ENCODE measurements at places on chromosomes 5 and 9.

DNA sequence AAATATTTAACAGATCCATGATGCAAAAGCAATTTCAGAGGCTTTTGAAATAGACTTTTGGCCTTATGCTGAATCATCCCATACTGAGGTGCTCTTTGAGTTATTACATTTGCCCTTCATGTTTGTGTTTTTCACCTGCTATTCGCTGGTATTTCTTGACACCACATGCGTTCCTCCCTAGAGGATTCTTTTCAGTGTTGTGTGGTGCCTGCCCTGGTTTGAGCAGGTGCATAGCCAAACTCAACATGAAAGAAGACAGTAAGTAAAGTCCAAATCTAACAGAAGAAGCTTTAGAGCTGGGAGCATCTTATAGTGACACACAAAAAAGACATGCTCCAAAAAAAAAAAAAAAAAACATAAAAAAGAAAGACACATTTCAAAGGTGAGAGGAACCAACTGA lies 796.3 kb downstream of the SEMA5A start:
- no peak for DNase-seq

DNA sequence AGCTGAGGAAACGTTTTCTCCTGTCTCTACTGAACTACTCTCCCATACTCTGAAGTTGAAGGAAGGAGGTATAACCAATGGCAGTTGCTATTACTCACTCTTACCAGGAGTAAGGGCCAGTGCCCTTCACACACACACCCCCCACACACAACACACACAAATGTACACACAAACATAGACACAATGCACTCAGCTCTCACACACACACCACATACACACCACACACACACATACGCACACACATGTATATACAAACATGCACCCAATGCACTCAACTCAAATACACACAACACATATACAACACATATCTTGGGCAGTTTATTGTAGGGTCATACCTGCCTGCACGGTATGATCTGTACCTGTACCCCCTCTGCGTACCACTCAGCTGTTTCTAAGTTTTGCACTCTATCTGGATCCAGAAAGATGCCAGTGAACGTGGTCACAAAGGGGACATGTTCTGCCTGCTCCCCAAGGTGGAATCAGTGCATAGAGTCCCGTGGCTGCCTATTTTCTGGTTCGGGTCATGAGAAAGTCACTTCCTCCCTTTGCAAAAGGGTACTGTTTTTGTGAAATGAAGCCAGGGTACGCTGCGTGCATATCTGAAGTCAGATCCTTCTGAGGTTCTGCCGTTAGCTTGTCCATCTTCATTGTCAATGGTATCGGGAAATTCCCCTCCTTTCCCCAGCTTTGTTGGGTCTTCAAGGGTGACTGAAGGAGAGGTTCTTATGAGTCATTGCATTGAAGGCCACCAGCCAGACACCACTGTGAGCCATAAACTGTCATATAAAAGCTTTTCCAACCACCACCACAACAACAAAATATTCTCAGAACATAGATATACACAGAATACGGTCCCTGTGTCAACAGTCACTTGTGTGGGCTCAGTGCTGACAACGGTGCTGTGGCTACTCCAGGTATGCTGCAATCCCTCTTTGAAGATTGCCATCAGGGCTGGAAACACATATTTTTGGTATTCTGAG lies 131.9 kb downstream of the UGCG start:
- DNase-seq, result no peak

- no peak for DNase-seq
Observed at GRCh38 chr5:57575839-57576238, 93.2 kb upstream of the ACTBL2 start.

GRCh38 chr5:169258372-169259000 lies 42.5 kb downstream of the SLIT3 start:
- no peak for DNase-seq

DNA sequence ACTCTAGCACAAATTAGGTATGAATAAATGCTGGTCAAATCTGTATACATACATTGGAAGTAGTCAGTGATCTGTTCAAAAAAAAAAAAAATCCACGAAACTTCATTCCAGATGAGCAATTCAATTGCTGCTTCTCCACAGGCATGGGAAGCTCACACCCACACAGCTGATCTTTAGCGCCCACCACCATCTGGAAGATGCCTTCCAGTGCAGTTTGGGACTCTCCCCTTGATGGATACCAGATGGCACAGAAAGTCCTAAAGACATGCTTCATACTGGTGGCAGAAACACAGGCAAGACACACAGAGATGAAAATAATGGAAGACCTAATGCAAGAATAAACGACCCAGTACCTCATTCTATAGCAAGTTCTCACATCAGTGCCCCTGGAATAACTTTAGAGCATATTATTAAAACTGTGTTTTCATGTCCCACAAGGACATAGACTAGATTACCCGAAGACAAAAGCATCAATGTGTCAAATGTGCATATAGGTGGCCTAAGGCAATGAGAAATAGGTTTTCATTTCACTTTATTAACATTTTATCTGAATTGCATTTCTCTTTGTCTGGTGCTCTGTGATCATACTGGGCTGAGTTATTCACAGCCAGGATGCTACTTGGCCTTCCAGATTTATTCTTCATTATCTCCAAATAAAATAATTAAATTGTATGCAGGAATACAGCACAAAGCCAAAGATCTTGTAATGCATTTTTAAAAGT lies 135.4 kb upstream of the TAS2R1 start:
- no peak for DNase-seq

All from iPS DF 19.7 (cell line).